ENCODE measurements at places on chromosomes 1 and 21. TPM values are rescaled to one million over a fixed set of nuclear protein-coding genes. Genes with fewer than 3 reads are reported as not detected.

Gene COA7
- 7.6 TPM for total RNA-seq

Gene SLC25A34
- total RNA-seq = 5.7 TPM

Gene CFAP74
- total RNA-seq = not detected

Gene PTPRF
- 43.6 TPM for total RNA-seq

Gene LCA5L
- total RNA-seq = not detected

Gene RHOU
- total RNA-seq = 27.7 TPM

Gene LCK
- not detected for total RNA-seq
